Stimulated activated CD8-positive, alpha-beta memory T cell treated with anti-CD3 and anti-CD28 coated beads, Interleukin-15, amount 100 ng/mL, for 4 hours (primary cell): ENCODE measurements at places on chromosomes 11 and 22.

DNA sequence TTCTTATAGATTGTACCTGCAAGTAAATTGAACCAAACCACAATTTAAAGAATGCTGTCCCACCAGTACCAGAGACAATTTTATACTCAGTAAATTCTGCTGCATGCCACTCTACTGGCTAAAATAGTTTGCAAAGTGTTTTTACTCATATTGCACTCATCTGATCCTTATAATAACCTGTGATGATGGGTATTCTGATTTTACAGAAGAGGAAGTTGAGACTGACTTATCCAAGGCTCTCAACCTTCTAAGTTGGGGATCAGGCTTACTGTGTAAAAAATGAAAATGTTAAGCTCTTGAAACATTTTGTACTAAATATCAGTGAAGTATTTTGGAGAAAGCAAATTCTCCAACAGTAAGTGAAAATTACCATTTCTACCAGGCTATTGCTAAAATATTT is 37.9 kb downstream of the RNF169 start:
- no peak for DNase-seq

- no peak for DNase-seq
Observed at GRCh38 chr11:44252999-44253602, 56.8 kb downstream of the ALX4 start.

- no peak for DNase-seq
Observed at GRCh38 chr11:69467646-69468045, 13.8 kb upstream of the LINC01488 start.

DNA sequence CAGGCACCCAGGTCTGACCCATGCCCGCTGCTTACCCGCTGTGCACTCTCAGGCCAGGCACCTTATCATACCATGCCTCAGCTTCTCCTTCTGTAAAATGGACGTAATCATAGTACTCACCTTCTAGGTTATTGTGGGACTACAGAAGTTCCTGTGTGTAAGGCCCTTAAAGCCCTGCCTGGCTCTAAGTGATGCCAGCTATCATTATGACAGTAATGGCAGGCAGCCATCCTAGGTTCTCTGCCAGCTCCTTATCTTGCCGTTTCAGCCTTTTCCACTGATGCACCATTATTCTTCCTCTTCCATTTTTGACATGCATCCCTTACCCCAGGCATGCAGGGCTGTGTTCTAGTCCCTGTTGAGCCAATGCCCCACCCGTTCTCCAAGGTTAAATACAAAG is 57.9 kb downstream of the DBX1 start:
- no peak for DNase-seq

- no peak for DNase-seq
Observed at GRCh38 chr22:50708996-50709395, 29.0 kb upstream of the ACR start.

GRCh38 chr22:46588279-46589140 is 31.7 kb upstream of the GRAMD4 start:
- DNase-seq: no peak

- DNase-seq: no peak
Observed at GRCh38 chr22:19503869-19504268, 20.3 kb downstream of the CLDN5 start.

- no peak for DNase-seq
Observed at GRCh38 chr22:48577691-48578090, 1250.0 kb downstream of the BRD1 start.

GRCh38 chr11:111761036-111761435 is 5.2 kb downstream of the PPP2R1B start:
- DNase-seq: no peak

DNA sequence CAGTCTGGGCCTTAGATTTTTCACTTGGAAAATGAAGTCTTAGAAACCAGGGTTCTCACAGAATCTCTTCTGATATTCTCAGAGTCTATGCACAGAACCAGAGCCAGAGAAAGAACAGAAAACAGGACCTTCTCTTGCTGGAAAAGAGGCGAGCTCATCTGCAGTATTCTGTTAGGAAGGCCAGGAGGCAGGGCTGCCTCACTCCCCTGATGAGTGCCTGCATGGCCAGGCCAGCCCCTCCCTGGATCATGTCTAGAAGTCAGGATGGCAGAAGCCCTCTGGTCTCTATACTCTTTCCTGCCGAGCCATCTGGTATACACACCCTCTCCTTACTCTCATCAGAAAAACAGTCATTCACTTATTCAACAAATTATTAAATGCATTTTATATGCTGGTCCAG is 723 bp downstream of the OR51M1 start:
- no peak for DNase-seq

DNA sequence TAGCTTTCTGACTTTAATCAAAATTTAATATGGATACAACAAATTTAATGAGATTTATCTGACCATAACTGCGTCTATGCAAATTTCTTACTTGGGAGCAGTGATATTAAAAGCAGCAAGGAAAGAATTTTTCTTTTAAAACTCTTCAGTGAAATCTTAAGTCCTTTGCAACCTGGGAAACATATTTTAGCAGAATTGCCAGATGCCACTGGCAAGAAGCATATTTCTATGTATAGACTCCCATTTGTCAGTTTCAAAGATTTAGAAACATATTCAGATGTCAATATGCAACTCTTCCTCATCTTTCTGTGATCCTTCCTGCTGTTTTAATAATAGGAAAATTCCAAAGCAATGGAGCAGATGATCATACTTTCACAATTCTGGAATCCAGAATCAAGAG is 911.3 kb downstream of the LUZP2 start:
- DNase-seq: no peak

- no peak for DNase-seq
Observed at GRCh38 chr11:85423316-85423715, 203.8 kb downstream of the DLG2 start.

GRCh38 chr11:10693509-10694081 is at the start of gene IRAG1:
IRAG1 (minus strand) TSS chr11:10693755; CDS start chr11:10693602, 153 bp downstream.
- no peak for DNase-seq

DNA sequence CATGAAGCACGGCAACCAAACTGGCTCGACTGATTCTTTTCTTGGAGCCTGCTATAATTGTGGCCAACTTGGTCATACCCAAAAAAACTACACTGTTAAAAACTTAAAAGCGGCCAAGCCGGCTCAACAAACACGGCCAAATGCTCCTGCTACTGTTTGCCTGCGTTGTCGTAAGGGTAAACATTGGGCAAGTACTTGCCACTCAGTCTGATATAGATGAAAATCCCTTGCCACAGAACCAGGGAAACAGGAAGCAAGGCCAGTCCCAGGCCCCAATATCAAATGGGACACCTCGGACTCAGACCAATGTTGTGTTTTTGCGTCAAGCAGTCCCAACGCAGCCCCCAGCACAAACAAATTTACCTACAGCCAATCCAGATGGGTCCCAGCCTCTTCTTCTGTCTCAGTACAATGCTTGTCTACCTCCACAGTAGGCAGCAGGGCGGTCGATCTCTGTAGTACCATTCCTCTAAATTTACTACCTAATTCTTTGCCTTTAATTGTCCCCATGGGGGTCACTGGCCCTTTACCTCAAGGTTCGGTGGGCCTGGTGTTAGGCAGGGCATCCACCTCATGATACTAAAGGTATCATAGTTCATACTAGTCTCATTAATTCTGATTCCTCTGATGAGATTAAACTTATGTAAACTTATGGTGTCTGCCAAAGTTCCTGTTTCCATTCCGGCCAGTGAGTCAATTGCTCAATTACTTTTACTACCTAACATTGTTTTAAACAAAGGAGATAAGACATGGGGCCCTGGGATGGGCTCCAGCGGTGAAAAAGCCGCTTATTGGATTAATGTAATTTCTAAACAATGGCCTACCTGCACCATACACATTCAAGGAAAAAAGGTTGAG is 3.7 kb upstream of the COMT start:
- no peak for DNase-seq

DNA sequence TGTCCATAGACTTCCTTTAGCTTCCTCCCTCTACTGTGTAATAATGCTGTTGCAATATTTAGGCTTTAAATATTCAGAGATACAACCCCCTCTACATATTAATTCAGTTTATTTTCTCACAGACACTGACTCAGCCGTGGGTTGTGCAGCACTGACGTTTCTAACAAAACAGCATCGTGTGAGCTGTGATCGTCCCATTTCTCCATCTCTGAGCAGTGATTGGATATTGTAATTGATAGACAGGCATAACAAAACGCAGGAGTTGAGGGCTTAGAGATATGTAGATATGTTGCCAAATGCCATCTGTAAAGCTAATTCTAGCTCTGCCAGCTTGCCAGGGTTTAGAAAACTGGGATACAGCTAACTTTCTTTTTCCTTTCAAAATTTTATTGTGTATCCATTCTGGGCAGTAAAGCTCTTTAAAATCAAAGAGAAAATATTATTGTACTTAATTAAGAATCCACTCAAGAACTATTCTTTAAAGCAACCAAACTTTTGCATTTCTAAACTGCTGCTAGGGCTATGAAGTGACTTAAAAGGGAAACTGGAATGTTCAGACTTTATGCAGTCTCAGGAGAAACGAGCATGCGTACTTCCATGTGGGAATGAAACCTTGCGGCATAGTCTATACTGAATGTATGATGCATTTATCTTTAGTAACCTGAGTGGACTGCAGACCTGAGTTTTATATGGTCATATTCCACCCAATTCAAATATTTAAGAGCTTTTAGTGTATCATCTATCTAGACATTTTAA is 22.7 kb downstream of the BTBD10 start:
- no peak for DNase-seq

DNA sequence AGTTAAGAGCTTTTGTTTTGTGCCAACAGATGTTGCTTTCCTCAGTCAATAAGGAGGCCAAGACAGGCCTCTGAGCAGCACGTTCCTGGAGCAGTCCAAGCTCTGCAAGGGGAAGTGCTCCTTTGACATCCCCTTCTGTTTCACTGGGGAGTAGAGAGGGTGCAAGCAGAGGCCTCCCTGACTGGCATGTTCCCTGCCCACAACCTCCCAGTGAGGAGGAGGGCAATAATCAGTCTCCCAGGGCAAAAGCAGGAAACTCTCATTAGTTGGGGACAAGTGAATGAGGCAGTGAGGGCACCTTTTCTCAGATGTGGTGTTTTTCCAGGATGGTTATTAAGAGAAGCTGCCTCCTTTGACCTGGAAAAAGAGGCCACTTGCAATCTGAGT is 79.5 kb upstream of the ZBED5 start:
- no peak for DNase-seq

GRCh38 chr11:86346513-86346912 is 28.2 kb upstream of the CCDC81 start:
- DNase-seq: no peak

- no peak for DNase-seq
Observed at GRCh38 chr11:94815705-94816344, 47.7 kb downstream of the AMOTL1 start.

DNA sequence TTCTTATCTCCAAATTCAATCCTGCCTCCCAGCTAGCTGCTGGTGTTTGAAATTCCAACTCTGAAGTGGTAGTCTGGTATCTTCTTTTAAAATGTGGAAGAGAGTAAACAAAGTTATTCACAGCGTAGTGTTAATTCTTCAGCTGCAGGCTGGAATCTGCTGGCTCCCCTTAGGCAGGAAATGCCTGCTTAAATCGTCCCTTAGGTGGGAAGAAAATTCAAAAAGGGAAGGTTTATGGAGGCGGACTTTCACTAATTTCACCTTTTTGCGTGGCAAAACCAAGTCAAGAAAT is 439.0 kb upstream of the CCDC90B start:
- no peak for DNase-seq

GRCh38 chr11:94169516-94169915 is 40.9 kb downstream of the PANX1 start:
- no peak for DNase-seq

DNA sequence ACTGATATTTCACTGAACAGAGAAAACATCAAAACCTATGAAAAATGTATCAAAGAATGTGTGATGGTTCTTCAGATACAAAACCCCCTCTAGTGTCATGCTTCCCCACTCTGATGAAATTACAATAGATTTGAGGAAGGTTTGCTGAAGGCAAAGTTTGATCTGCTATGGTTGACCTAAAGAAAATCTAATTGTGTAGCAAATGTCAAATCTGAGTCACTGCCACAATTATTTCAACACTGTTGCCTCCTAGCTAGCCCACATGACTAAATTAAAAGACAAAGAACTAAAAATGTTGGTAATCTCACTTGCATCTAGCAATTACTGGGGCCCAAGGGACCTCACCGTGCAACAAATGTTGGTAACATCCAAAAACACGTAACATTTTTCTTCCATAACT is 728.0 kb downstream of the DLG2 start:
- DNase-seq: no peak

DNA sequence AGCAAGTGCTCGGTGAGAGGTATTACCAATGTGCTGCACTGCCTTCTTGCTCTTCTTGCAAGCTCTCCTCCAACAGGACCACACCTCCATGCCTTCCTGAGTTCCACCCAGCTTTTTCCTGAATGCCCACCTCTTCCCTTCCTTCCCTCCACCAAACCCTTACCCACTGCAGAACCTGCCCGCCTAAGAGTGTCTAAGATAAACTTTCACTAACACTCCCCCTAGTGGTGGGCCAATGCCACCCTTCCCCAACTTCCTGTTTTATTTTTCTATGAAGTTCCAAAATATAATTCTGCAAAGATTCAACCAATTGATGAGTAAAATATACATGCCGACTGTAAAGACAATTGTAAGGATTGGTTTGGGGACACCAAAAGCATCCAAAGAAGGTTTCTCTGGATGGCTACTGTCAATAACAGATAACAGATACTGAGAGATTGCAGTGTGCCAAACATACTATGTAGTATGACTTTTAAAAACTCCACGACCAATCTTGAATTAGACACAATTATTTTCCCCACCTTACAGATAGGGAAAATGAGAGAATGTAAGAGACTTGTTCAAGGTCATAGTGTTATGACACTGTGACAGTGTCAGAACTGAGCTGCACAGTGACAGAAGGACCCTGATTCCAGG is 38.6 kb upstream of the BMAL1 start:
- DNase-seq: no peak

- DNase-seq: no peak
Observed at GRCh38 chr11:32033067-32033466, 57.8 kb upstream of the RCN1 start.

DNA sequence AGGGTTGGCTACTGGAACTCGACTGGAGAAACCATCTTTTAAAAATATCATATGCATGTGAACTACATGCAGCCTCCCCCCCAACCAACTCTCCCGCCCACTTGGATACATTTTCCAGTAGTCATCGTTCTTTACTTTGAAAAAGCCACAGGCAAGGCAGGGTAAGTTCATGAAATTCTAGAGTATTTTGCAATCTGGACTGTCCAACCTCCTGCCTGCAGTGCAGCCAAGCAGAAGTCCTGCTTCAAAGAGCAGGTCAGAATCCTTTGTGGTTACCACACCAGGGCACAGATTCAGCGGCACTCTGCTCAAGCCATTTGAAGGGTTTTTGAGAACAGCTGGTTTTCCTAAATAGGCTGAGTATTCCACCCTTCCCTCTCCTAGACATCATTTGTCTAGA is 12.1 kb downstream of the ELF5 start:
- DNase-seq: no peak

- no peak for DNase-seq
Observed at GRCh38 chr11:112658431-112658878, 302.8 kb upstream of the NCAM1 start.

GRCh38 chr22:36385491-36386350 is 2.0 kb downstream of the MYH9 start:
- peak; percentile 69 for DNase-seq

- DNase-seq: no peak
Observed at GRCh38 chr22:35785181-35785923, 67.7 kb downstream of the APOL5 start.
